ENCODE measurements at places on chromosomes 4 and X. TPM values are rescaled to one million over a fixed set of nuclear protein-coding genes. Genes with fewer than 3 reads are reported as not detected.

- DNase-seq: no peak
These were observed 104.4 kb downstream of the ADRA2C start for GRCh38 chr4:3870567-3870962.

Gene AVPR2
- polyA plus RNA-seq: not detected

- no peak for DNase-seq
These were observed 201.3 kb upstream of the GNPDA2 start for GRCh38 chr4:44927399-44928380.

DNA sequence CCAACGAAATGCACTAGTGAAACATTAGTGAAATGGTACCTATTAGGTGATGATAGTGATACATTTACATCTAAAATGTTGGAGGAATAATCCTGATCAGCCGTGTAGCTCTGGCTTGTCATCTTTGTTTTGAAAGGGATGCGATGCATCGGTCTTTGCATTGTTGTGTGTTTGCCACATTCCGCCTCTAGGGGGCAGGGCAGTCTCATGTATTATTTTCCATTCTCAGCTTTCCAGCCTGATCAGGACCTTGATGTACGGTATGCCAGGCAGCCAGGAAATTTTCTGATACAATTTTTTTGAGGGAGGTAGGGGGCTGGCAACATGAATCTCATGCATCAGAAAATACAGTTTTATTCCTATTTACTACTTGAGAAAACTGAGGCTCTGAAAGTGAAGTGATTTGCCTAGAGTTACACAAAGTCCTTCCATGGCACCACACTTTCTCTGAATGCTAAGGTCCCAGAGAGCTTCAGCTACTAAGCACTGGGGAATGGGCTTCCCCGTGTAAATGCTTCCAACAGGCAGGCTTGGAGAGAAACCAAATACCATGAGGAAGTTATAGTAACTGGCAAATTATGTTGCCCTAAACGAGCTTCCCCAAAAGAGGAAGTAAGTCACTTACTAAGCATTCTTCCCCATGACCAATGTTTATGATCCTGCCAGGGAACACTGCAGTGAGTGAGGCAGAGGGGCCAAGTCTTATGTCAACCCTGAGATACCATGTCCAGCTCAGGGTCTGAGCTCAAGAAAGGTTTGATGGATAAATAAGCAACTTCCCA, 31.8 kb upstream of the IQSEC2 start:
- no peak for DNase-seq

Gene DDX3X
- 110 TPM for polyA plus RNA-seq

Gene NEUROG2
- polyA plus RNA-seq: not detected

DNA sequence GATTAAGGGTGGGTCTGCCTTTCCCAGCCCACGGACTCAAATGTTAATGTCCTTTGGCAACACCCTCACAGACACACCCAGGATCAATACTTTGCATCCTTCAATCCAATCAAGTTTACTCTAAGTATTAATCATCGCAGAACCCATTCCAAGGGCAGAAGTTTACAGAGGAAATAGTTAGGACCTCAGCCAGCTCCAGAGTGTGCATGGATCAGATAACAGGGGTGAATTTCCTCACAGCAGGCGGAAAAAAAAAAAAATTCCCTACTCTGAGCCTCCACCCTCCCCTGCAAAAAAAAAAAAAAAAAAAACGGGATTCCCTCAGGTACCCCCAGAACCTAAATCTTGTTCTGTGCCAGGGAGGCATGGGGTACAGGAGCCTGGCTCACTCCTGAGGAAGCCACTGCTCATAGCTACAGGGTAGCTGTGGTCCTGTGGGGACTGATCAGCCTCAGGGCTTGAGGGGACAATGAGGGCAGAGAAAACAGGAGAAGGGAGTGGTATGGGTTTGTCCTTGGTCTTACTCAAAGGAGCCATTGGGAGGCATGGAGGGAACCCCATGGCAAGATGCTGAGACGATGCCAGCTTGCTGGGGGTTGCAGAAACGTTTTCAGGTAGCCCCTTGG, 113.0 kb downstream of the DHRSX start:
- no peak for DNase-seq

DNA sequence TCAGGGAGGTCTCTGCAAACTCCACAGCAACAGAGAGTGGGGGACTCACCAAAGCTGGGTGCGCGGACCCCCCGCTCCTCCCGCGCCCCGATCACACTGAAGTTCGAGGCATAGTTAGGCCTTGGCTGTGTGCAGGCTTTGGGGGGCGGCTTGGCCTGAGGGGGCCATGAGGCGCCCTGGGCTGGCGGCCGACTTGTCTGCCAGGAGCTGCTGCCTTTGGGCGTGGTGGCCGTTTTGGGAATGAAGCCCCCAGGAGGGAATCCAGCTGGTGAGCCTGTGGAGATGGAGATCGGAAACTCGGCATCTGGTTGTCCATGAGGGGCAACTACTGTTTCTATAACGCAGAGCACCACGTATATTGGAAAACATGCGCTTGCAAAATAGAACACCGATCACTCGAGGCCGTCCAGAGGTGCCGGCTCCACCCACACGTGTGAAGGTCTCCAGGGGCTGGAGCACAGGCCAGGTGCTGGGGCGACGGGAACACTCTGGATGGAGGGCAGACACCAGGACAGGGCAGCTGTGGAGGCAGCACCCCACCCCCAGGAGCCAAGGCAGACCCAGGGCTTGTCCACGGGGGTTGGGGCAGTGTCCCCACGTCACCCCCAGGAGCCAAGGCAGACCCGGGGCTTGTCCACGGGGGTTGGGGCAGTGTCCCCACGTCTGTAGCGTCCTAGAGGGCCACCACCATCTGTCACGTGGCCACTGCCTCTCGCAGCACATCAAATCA, 25.9 kb upstream of the CPLX1 start:
- DNase-seq: no peak

DNA sequence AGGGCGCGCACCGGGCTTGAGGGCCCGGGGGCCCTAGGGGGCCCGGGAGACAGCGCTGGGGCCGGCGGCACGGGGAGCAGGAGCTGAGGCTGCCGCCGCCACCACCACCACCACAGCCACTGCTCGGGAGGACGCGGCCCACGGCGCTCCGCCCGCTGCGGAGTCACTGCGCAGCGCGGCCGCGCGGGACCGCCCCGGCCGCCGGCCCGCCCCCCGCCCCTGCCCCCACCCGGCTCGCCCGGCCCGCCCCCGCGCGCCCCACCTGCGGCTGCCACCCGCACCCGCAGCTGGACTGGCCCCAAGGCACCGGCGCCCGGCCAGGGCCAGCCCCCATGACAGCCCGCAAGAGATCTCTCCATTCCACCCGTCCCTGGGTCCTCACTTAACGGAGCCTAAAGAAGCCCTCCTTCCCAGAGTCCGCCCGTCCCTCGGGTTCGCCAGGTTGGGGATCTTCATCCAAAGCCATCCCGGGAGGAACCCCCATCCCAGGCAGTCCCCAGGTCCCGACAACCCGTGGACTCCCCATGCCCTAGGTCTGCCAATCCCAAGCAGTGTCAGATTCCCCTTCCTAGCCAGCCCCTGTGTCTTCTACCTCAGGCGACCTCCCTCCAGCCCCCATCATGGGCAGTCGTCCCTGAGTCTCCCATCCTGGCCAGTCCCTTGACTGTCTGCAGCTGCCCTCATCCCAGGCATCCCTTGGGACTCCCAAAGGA, 40.0 kb upstream of the IQSEC2 start:
- DNase-seq: no peak

GRCh38 chrX:70444326-70444945, at the start of gene DLG3:
DLG3 (plus strand) TSS chrX:70444835; CDS start chrX:70445202, 367 bp downstream.
- DNase-seq: no peak

- DNase-seq: peak; percentile 39
These were observed 34.5 kb upstream of the RAB33B start for GRCh38 chr4:139419388-139419914.

DNA sequence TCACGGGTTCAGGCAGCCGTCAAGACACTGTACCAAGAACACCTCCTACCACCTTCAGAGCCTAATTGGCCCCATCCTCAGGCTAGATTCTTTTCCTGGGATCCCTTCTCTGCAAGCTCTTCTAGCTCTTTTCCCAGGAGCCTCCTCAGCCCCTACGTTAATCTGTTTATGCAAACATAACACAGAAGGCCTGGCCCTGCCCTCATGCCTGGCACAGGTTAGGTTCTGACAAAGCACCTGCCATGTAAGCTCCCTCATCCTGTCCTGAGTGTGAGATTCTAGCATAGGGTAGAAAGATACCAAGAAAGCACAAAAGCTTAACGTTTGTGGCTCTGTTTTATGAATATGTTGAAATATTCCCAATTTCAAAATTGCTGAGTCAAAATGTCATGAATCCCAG, 93.6 kb downstream of the IRF2 start:
- no peak for DNase-seq

- no peak for DNase-seq
These were observed 173.3 kb downstream of the FBXO8 start for GRCh38 chr4:174110180-174110579.

All from AG04450 (cell line).